ENCODE measurements at places on chromosomes 1 and 21. TPM values are rescaled to one million over a fixed set of nuclear protein-coding genes. Genes with fewer than 3 reads are reported as not detected.

TSHB gene
- not detected for total RNA-seq

HLX gene
- 11.0 TPM for total RNA-seq

HES4 gene
- total RNA-seq = 3.9 TPM

PGLYRP4 gene
- total RNA-seq = not detected

KRTAP20-3 gene
- total RNA-seq = not detected

CCDC185 gene
- total RNA-seq = not detected

KRTAP12-2 gene
- not detected for total RNA-seq

TCHH gene
- 0.08 TPM for total RNA-seq

SYCP1 gene
- total RNA-seq = not detected

FMO1 gene
- total RNA-seq = not detected

CCDC27 gene
- not detected for total RNA-seq

HAPLN2 gene
- total RNA-seq = not detected

TIE1 gene
- total RNA-seq = 8.5 TPM

KNCN gene
- total RNA-seq = not detected

Data from left lobe of liver (tissue), 2 donors.